Kidney glomerular epithelial cell (primary cell): ENCODE measurements at places on chromosomes 3 and 15.

GRCh38 chr3:31762888-31763351 is 218.1 kb downstream of the OSBPL10 start:
- DNase-seq: peak; percentile 90

DNA sequence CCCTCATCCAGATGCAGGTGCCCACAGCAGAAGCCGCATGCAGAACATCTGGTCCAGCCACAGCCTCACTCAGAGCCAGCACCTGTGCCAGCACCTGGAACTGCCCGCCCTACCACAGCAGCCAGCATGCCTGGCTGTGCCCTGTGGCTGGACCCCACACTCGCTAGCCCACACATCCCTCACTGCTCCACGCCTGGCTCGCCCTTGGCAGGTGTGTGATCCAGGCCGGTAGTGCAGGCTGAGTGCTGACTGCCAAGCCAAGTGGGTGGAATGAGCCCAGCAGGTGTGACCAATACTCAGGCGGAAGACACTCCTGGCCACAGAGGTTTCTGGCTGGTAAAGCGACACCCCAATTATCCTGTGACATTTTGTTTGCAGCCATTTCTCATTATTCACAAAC is 162.4 kb upstream of the ROBO1 start:
- DNase-seq: no peak

- DNase-seq: no peak
Measured at GRCh38 chr3:22101351-22101750, 350.3 kb upstream of the ZNF385D start.

GRCh38 chr3:53820084-53820483 is 26.1 kb downstream of the CHDH start:
- DNase-seq: no peak

DNA sequence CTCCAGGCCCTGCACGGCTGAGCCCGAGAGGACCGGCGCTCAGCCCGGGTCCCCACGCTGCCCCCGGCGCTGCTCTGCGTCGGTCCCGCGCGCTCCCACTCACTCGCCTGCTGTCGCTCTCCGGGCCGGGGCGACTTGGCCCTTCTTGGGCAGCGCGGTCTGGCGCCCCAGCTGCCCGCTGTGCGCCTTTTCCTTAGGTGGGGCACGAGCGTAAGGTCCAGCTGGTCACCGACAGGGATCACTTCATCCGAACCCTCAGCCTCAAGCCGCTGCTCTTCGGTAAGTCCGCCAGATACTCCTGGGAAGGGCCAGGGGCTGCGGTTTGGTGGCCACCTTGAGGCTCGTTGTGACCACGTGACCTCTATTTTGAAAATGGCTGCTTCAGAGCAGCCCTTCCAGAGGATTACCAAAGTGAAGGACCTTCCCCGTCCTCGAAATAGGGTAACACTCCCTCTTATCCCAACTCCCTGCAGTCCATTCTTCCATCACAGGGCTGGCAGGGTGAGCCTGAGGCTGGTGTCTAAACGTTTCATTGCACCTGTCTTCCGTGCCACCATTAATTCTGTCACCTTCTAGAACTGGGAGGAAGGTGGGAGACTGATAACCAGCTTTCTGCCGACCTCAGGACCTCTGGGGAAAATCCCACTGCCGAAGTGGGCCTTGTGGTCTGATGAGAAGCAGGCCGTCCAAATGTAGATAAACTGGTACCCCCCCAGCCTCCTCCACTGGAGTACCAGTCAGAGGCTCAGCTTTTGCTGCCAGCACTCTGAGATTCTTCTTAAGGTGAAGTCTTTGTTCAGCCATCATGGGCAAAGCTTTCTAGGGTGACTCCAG is 812 bp downstream of the P4HTM start:
- no peak for DNase-seq

DNA sequence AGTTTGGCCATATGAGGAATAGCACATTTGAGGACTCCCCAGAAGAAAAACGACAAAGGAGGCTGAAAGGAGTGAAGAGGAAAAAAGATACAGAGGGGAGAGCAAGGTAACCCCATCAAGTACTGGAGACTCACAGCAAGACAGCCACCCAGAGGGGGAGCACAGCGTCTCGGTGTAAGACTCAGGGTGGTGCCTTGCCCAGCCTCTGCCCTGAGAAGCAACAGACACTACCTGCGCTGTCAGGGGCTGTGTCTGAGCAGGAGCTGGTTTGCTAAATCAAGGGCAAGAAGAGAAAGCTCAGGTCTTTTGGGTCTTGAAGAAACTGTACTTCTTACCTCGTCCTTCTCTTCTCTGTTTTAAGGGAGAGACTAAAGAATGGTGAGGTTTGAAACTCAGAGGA is 27.9 kb downstream of the FBXO45 start:
- no peak for DNase-seq

DNA sequence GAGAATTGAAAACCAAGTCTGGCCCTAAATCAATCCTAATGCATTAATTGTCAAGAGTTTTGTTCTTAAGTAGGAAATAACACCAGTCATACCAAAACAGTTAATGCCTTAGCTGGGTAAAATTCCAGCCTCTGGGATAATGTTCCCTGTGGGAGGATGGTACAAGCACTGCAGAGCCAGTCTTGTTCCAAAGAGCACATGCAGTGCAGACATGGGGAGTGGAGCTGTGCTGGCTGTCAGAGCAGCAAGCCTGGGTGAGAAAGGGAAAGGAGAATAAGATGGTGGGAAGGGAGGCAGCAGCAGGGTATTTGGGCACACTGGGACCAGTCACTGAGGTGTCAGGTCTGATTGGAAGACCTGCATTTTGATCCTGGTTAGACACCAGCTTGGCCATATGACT is 12.1 kb downstream of the ALAS1 start:
- DNase-seq: no peak

DNA sequence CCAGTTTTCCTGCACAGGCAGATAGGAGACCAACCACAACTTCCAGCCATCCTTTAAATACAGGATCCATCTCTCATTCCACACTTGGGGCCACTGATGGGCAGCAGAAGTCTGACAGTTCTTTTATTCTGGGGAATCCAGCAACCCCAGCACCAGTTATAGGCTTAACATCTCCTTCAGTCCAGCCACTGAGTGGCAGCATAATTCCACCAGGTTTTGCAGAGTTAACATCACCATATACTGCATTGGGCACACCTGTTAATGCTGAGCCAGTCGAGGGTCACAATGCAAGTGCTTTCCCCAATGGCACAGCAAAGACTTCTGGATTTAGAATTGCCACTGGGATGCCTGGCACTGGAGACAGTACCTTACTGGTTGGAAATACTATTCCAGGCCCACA is 2.9 kb downstream of the NPAP1 start:
- no peak for DNase-seq

- DNase-seq: no peak
Measured at GRCh38 chr3:173742491-173742890, 344.9 kb downstream of the NLGN1 start.

DNA sequence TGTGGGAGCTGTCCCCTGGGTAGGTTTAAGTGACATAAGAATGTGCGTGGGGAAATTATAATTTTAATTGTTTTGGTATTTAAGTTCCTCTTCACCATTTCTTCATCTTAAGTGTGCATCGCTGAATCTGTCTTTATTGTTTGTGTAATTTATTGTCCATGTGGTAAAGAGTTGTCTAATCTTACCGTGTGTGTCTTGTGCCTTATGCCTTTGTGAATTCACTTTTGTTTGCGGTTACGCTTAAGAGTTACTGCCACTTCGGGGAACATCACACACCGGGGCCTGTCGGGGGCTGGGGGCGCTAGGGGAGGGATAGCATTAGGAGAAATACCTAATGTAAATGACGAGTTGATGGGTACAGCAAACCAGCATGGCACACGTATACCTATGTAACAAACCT is 767 bp downstream of the WDR48 start:
- DNase-seq: no peak

DNA sequence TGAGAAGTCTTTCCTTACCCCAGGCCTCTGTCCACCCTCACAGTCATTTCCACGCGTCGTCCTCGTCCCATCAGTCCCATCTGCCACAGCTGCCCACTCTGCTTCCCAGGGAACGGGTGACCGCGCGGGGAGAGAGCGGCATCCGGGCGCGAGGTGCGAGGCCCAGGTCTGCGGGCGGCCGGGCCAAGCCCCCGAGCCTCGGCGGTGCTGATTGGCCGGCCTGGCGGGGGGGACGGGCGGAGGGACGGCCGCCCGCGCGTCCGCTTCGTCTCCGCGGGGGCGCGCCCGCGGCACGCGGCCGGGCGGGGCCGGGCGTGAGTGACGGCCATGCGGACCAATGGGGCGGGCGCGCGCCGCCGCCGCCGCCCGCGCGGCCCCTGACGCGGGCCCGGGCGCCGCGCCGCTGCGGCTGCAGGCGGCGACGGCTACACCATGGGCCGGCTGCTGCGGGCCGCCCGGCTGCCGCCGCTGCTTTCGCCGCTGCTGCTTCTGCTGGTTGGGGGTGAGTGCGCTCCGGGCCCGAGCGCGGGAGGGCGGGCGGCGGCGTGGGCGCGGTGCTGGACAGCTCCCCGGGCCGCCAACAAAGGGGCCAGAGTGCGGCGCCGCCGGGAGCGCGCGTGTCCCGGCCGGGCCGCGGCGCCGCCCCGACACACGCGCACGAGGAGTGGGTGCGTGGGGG is at the start of gene PODXL2:
Gene PODXL2, plus strand, starts transcription at position 398 of the 679 bp plus-strand sequence. Its CDS starts 35 bp downstream, at position 433.
- no peak for DNase-seq

- no peak for DNase-seq
Measured at GRCh38 chr3:143809121-143809621, 39.1 kb downstream of the SLC9A9 start.

DNA sequence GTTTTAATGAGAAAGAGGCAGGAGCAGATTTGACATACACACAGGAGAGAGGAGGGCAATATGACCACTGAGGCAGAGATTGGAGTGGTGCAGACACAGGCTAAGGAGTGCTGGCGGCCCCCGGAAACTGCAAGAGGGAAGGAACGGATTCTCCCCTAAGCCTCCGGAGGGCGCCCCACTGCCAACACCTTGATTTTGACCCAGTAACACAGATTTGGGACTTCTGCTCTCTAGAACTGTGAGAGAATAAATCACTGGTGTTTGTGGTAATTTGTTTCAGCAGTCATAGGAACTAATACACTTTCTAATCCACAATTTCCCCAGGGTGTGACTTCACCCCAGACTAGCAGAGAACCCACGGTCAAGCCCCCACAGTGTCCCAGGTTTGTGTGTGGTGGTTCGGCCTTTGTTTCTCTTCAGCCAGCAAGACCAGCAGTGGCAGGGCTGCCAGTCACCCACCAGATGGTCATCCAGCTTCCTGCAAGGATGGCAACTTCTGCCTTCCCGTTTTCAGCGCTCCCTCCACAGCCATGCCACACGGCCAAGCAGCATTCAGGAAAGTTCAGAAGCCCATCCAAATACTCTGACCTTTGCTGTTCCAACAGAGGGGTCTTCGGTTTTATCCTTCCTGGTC is 23.6 kb upstream of the TSPAN3 start:
- DNase-seq: no peak

GRCh38 chr3:721086-721485 is 371.7 kb upstream of the CNTN6 start:
- no peak for DNase-seq

DNA sequence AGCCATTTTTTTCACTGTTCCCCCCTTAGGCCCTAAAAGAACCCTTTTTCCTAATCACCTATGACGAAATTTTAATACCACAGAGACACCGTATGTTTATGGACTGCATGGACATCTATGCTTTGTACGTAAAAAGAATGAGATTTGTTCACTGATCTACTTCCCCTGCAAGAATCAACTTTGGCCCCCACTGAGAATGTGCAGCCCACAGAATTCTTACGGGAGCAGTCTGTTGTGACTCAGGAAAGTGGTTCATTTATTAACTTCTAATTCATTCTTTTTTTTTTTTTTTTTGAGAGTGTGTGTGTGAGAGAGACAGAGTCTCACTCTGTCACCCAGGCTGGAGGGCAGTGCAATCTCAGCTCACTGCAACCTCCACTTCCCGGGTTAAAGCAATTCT is 17.6 kb downstream of the EIF4E3 start:
- peak; percentile 94 for DNase-seq

GRCh38 chr15:80997692-80998091 is 3.0 kb upstream of the TLNRD1 start:
- no peak for DNase-seq

DNA sequence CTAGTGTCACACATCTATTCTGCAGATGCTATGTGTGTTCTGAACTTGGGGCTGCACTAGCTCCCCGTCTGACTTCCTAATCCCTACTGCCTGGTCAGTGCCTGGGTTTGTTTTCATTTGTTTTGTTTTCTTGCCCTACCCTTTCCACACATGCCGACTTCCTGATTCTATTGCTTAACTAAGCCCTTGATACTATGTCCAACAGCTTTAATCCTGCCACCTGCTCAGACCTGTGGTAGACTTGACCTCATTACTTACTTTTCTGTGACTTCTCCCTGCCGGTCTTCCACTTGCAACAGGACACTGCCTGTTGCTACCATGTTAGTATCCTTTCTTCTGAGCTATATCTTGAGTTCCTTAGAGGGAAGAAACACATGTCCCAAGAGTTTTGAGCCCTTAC is 39.3 kb upstream of the CEMIP start:
- DNase-seq: no peak

DNA sequence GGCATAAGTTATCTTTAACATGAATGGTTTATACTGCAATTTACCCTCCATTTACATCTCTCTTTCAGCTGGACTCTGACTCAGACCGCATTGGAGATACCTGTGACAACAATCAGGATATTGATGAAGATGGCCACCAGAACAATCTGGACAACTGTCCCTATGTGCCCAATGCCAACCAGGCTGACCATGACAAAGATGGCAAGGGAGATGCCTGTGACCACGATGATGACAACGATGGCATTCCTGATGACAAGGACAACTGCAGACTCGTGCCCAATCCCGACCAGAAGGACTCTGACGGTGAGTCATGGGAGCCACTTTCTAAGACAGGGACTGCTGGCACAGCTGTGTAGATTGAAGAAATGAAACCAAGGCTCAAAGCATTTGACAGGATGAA is 11.6 kb downstream of the THBS1 start:
- no peak for DNase-seq

DNA sequence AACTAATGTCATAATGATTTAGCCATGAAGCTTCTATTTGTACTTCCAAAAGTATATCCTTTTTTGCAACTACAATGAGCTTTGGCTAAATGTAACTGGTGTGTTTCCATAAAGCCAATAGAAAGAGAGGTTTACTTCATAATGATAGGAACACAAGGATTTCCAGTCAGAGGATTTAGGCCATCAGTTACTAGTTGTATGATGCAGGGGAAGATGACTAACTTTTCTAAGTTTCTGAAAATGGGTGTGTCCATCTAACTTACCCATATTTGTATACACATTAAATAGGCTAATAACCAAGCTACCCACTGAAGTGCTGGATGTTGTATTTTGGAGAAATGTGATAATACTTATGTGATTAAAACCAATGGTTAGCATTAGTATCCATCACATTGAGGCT is 55.7 kb downstream of the SLC4A7 start:
- DNase-seq: no peak

GRCh38 chr3:135056084-135056730 is 261.1 kb downstream of the EPHB1 start:
- DNase-seq: no peak

DNA sequence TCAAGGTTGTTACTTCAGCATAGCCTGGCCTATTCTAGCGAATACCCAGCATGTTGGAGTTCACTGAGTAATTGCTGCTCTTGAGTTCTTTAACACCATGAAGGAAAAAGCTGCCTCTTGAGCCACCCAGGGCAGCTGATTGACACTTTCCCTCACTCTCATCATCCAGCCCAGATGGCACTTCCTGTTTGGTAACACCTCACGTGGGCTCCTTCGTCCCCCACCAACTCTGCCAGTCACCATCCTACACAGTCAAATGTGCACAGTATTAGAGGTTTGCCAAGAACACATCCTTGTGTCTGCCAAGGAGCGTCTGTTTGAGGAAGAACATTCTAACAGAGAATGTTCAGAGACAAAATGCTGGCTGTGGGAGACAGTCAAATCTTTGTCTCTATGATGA is 266.3 kb downstream of the RPLP1 start:
- no peak for DNase-seq
